ENCODE measurements at places on chromosomes 7 and 10.

- no peak for DNase-seq
These were observed 772.4 kb downstream of the GRID1 start for GRCh38 chr10:85594239-85594638.

- DNase-seq = no peak
These were observed 25.2 kb upstream of the PLCE1 start for GRCh38 chr10:93968540-93968945.

DNA sequence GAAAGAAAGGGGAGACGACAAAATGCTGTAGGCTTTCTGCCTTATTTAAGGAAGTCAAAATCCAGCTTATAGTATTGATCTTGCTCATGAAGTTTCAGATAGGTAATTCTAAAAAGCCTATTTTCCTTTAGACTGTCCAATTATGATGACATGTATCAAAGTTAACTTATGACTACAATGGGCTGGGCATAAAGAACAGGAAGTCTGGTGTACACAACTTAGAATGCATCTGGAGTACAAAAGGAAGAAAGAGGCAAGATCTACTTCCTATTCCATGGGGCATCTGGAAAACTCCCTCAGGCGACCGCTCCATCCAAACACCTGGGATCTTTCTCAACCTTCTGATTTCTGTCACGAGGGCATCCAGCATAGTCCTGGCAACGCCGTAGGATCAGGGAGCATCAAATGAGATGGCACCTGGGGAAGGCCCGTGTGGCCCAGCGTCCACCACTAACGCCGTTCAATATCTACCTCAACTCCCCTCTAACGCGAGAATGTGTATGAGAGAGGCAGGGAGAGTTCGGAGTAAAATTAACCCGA is 512 bp downstream of the FAM24B start:
- DNase-seq = peak; percentile 34

DNA sequence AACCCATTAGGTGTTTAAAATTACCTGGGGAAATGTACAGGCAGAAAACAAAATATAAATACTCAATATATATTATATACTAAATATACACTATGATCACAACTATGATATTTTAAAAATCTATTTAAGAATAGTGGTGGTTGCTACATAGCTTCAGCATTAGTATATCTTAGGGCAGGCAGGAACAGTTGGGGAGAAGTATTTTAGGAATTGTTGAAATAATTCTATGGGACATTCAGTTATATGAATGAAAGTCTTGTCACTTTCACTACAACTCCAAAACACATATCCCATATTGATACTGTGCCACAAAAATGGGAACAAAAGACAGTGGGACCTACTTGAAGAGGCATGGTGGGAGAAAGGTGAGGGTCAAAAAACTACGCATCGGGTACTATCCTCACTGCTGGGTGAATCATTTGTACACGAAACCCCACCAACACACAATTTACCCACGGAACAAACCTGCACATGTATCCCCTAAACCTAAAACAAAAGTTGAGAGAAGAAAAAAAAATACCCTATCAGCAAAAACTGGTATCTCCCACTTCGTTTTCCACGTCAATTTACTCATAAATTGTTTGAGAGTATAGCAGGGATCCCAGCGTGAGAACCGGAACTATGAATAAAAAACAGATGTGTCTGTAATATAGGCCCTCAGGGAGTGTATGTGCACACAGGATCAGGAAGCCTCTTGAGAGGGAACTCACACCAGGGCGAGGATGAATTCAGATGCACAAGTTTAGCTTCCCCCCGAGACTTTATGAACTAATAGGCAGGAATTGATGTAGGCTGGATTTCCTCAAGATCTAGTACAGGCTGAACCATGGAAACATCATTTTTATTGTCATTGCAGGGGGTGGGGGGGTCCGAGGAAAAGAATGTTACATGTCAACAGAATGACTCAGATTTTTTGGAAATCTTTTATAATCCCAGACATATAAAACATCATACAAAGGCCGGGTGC is 16.2 kb downstream of the SLC16A12 start:
- no peak for DNase-seq

DNA sequence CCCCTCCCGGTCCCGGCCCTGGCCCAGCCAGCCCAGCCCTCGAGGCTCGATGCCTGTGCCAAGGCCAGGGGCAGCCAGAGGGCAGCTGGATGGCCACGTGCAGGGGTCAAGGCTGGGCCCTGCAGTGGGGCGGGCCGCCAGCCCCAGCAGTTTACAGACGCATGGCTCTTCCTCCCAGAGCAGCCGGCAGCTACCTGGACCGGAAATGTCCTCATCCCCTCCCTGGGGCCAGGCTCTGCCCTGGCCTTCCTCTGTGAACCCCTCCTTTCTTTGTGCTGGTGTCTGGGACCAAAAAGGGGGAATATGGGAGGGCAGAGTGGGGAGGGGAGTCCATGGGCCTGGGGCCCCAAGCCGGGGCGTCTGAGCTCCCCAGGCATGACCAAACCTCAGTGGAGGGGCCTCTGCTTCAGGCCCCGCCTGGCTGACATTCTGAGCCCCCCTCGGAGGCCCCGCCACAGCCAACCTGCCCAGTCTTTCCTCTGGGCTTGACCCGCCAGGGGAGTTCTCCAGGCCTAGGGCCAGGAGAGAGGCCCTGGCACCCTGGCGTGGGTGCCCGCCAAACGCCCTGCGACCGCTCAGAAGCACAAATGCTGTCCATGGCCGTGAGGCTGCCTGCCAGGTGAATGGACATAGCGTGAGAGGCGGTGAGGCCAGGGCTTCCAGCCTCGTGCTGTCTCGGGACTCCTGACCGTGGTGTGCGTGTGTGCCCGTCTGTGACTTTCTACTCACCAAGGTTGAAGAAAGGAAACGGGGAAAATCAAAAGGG is 24.7 kb upstream of the AMZ1 start:
- no peak for DNase-seq

- no peak for DNase-seq
These were observed 107.8 kb downstream of the CUBN start for GRCh38 chr10:17021656-17022465.

DNA sequence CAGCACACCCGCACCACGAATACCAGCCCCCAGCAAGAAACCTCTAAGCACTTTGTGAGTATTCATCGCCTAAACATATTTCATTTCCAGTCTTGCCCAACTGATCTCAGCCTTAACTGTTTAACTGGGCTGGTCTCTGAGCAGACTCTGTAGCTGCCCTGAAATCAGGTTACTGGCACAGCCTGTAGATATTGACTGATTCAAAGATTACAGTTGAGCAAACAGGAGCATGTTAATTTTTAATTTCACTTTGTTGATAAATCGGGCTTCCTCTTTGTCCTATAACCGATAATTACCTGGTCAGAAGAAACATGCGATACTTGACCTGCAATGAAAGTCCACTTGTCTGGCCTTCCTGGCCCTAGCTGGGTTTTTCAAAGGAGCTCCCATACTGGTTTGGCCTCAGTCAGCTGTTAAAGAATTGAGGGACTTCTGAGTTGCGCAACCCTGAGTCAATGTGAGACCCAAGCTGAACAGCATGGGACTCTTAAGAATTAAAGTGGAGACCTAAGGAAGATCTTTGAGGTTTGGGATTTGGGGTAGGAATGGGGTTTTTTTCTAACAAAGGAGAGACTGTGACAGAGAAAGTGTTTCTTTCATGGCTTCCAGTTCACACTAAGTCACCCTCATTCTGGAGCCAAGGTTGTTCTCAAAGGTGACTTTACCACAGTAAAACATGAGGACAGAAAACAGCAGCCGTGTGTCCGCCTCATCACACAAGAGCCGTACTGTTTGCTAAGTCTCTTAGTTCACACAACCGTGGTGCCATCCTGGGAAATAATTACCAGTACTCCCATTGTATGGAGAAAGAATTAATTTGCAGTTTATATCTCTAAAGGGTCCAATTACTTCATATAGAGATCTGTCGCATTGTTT is 75.9 kb downstream of the PPP1R3C start:
- DNase-seq = no peak

DNA sequence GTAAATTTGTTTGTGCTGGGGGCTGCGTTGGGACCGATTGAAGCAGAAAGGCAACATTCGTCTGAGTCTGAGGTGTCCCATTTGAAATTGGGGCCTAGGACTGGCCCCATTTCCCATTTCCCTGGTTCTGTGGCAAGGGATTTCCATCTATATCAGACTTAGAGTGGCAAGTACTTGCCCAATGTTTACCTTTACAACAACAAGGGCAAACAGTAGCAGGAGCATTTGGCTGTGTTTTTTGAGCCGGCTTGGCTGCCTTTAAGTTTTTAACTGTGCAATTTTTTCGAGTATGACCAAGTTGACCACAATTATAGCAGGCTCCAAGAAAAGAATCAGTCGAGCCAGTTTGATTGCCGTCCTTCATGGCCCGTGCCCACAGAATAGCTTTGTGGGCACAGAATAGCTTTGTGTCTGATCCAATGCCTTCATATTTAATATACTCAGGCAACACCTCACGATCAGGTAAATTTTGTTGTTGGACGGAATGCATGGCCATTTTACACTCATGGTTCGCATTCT is 4.7 kb upstream of the CYP17A1 start:
- no peak for DNase-seq

- no peak for DNase-seq
These were observed 8.6 kb downstream of the CAMK2G start for GRCh38 chr10:73865459-73866442.

GRCh38 chr10:27536437-27536836 is 32.3 kb downstream of the RAB18 start:
- peak; percentile 36 for DNase-seq

GRCh38 chr7:155145477-155146255 is 75.5 kb downstream of the HTR5A start:
- DNase-seq = no peak

- peak; percentile 8 for DNase-seq
These were observed 622 bp downstream of the DYNC1I1 start for GRCh38 chr7:95772771-95773581.

GRCh38 chr10:89829887-89830269 is 128.5 kb downstream of the KIF20B start:
- no peak for DNase-seq

DNA sequence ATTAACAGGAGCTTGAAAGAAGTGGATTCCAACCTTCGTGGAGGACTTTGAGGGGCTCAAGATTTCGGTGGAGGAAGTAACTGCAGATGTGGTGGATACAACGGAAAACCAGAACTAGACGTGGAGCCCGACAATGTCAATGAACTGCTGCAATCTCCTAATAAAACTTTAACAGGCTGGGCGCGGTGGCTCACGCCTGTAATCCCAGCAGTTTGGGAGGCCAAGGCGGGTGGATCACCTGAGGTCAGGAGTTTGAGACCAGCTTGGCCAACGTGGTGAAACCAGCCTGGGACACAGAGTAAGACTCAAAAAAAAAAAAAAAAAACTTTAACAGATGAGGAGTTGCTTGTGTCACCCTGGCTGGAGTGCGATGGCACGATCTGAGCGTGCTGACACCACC is 477.8 kb upstream of the MKI67 start:
- no peak for DNase-seq

- no peak for DNase-seq
These were observed 96.0 kb downstream of the GPR85 start for GRCh38 chr7:112990624-112991023.

GRCh38 chr7:119748251-119748860 is 524.6 kb upstream of the KCND2 start:
- no peak for DNase-seq

DNA sequence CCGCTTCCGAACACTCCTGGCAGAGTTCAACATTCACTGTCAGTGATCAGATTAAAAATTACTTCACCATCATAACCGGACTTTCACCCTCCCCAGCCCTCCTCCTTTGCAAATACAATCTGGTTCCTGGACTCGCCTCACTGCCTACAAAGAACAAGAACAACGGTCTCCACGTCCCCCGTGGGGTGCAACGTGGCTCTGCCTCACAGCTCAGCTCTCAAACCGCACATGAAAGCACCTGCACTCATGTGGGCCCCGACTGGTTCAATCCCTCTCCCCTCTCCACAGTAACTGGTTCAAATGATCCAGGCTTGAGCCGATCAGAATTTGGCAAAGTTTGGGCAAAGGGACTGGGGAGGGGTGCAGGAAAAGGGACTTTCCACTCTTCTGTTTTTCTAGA is 21.0 kb downstream of the ASB13 start:
- no peak for DNase-seq

GRCh38 chr7:138228769-138229168 is 152.5 kb downstream of the AKR1D1 start:
- DNase-seq = no peak

DNA sequence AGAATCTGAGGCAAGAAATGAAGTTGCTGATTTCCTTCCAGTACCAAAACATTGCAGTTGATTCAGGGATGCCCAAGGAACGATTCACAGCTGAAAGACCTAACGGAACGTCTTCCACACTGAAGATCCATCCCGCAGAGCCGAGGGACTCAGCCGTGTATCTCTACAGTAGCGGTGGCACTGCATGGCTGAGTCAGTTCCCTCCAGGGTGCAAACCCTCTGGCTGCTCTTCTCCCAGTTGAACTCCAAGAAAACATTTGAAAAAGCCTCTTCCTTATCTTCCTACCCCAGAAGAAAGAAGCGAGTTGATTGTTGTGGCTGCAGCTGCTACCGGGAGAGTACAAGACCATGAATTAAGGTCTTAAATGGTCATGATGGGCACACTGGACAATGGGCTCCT is 147.1 kb upstream of the PRSS1 start:
- DNase-seq = no peak

GRCh38 chr10:113539789-113540188 is 13.1 kb upstream of the HABP2 start:
- no peak for DNase-seq

DNA sequence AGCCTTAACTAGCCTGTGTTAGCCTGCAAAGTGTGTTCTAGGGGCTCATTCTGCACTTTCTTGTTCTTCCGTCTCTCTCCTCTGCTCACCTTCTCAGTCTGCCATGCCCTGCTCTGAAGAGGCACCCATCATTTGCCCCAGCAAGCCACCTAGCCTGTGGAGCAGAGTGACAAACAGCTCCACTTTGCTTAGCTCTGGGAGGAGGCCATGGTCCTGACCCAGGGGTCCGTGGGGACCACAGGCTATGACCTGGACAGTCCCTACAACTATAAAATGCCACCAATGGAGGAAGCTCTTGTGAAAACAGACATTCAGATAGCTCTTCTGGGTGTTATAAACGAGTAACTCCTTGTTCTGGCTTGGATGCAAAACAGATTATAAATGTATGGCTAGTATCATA is 1029.6 kb downstream of the CNTNAP2 start:
- DNase-seq = no peak

DNA sequence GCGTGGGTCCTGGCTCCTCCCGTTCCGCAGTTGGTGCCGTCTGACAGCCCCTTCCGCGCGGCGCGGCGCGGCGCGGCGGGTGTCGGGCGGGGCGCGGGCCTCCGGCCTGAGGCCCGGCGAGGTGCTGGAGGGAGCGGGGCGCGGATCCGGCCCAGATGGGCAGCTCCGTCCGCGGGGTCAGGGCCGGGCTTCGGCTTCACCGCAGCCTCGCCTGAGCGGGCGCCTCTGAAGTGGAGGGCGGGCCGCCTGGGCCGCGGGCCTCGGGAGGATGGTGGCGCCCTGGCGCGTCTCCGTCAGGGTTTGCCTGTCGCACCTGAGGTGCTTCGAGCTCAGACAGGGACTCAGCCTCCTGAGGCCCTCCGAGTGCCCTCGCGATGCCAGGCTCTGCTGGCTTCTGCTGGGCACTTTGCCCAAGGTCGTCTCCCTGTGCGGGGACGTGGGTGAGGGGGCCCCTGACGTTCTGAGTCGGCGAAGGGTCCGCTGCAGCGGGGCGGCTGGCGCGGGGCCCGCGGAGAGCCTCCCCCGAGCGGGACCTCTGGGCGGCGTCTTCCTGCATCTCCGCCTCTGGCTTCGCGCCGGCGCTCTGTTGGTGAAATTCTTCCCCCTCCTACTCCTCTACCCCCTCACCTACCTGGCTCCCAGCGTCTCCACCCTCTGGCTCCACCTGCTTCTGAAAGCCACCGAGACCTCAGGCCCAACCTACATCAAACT is 473 bp downstream of the ADCK2 start:
- DNase-seq = peak; percentile 50

- peak; percentile 29 for DNase-seq
These were observed 651 bp downstream of the MYO3A start for GRCh38 chr10:25934621-25935139.

All from hematopoietic multipotent progenitor cell (in vitro differentiated cells).